RWPE2 (cell line): ENCODE measurements at places on chromosomes 16 and 17.

DNA sequence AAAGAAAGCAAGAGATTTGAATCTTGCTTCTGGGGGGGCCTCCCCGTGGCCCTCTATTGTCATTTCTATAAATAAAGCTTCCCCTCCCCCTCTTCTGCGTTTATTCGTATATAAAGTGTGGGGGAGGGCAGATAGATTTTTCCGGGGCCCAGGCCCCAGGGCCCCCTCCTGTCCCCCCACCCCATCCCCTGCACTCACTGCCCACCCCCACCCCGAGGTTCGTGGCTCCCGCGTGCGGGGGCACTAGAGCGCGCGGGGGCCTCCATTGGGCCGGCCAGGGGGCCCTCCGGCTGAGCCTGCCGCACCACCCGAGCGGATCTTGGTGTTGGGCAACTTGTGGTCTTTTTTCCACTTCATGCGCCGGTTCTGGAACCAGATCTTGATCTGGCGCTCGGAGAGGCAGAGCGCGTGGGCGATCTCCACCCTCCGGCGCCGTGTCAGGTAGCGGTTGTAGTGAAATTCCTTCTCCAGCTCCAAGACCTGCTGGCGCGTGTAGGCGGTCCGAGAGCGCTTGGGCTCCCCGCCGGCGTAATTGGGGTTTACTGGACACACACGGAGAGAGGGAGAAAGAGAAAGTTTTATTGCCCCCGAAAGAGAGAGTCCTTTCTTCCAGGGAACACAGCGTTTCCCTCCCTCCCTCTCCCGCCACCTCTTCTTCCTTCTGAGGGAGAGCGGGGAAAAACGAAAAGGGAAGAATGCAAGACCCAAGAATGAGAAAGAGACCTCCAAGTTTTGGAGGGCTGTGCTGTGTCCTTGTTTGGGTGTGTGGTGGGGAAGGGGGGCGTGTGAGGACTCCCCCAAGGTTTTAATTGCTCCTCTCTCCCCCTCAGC lies 1.5 kb downstream of the HOXB4 start:
- DNase-seq = no peak

DNA sequence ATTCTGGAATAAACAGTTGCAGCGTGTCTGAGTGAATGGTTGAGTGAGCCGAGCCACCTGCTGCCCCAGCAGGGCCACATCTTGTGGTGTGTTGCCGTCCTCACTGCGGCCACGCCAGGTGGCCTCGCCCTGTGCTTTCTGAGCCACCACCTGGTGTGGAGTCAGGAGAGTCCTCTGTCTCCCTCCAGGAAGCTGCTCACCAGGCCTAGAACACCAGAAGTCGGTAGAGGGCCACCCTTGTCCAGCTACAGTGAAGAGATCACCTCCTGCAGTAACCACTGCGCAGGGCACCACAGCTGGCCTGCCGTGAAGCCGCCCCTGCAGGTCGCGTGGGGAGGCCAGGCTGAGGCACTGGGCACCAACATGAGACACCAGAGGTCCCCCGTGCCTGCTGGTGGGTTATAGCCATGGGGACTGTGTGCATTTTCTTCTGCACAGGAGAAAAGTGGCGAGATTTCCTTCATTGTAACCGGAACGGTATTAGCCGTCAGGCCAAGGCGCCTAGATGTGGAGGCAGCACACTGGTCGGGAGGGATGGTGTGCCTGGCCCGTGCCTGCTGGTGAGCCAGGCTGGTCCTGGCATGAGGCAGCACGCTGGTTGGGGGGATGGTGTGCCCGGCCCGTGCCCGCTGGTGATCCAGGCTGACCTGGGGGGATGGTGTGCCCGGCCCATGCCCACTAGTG lies 28.9 kb upstream of the FOXK2 start:
- DNase-seq = no peak

- DNase-seq = no peak
Measured at GRCh38 chr17:69732272-69732918, 317.9 kb downstream of the MAP2K6 start.

DNA sequence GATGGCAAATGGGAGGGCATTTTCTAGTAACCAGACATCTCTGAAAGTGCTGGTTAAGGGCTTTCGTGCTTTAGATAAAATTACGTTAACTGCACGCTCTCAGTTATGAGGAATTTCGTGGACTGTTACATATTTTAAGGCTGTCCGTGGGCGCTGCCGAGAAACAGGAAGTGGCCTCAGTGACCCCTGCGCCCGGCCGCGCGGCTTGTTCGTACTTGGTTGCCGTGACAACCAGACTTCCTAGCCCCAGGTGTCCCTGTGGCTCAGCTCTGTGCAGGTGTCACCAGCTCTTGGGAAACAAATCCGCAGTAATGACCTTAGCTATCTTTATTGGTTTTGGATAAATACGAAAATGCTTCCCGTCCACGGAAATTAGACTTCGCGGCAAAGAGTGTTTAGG lies 52.7 kb downstream of the LMF1 start:
- DNase-seq = no peak

DNA sequence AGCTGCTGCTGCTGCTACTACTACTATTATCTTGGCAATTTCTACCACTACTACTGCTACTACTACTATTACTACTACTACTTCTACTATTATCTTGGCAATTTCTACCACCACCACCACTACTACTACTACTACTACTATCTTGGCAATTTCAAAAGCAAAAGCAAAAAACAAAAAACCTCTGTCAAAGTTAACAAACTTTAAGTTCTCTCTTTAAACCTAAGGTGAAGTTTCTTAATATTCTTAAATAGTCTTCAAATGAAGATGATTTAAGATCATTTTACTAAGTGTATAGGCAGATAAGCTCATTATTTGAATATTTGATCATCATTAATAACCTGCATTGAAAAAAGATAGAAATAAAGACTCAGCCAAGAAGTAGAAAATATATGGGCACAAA lies 118.5 kb downstream of the BRIP1 start:
- no peak for DNase-seq

- no peak for DNase-seq
Measured at GRCh38 chr17:81582341-81582740, 30.2 kb upstream of the FAAP100 start.

DNA sequence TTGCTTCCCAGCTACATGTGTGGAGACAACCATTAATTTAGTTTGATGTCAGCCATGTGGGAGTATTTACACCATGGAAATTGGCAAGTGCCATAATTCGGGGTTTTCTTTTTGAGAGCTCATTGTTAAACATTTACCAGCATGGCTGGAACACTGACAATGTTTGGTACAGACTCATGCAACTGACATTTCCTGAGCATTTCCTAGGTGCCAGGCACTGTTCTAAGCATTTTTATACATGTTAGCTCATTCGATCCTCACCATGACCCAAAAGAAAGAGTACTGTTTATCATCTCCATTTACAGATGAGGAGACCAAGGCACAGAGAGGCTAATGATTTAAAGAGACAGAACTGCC lies 86.9 kb downstream of the FOXL1 start:
- DNase-seq = no peak
